ENCODE measurements at places on chromosomes 7 and 10.

- DNase-seq: no peak
These were observed 1216.4 kb downstream of the CNTNAP2 start for GRCh38 chr7:147332988-147333387.

- no peak for DNase-seq
These were observed 3.8 kb downstream of the POLM start for GRCh38 chr7:44078521-44078920.

DNA sequence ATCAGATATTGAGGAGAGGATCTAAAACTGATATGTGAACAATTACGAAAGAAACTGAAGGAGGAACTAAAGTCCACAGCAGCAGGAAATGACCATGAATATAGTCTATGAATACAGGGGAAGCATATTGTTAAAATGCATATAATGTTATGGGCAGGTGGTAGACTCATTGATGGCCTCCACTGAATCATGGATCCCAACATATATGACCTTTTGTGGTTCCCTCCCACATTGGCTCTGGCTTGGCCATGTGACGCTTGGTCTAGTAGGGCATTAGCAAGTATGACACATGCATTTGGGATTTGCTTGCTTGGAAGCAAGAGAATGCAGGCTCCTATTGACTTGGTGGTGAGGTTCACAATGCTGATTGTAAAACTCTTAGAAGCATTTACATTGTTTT is 55.2 kb upstream of the RAB18 start:
- DNase-seq: no peak

DNA sequence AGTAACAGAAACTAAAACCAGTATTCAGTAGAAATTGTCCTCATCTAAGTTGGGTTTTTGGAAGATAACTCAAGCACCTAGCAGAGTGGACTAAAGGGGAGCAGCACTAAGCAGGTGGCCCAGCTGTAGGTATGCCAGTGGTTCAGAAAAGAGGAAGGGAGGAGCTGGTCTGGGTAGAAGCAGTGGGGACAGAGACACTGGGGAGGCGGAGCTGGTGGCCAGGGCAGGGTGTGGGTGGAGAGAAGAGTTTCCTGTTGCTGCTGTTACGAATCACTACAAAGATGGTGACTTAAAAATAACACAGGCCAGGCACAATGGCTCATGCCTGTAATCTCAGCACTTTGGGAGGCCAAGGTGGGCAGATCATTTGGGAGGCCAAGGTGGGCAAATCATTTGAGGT is 136.2 kb downstream of the WDR11 start:
- no peak for DNase-seq

DNA sequence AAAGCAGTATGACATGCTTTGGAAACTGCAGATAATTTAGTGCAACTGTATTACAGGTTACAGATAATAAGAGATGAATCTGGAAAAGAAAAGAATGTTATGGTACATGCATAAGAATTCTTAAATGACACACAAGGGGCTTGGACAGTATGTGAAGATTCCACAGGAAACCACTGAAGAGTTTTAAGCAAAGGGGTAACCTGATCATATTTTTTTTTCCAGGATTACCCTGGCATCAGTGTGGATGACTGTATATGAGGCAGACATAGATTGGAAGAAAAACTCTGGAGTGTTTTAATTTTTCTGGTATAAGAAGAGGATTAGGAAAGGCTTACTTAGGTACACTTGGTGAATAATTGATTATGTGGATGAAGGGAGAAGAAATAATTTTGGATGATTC is 8.1 kb downstream of the TFPI2 start:
- DNase-seq: no peak

DNA sequence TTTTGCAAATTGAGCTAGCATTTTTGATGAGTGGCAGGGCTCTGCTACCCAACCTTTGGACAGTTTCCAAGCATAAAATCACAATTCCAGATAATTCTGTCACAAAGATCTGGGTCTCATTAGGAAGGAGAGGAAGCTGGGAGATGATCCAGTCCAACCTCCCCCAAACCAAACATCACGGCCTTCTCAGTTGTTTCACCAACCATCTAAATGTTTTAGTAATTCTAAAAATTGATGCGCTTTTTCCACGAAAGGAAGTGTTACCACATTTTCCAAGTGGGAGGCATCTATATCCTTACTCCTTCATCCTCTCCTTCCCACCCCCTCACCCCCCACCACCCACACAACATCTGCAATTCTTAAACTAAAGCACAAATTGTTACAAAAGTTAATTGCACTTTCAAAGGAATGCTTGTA is 108.3 kb downstream of the EGFR start:
- no peak for DNase-seq

DNA sequence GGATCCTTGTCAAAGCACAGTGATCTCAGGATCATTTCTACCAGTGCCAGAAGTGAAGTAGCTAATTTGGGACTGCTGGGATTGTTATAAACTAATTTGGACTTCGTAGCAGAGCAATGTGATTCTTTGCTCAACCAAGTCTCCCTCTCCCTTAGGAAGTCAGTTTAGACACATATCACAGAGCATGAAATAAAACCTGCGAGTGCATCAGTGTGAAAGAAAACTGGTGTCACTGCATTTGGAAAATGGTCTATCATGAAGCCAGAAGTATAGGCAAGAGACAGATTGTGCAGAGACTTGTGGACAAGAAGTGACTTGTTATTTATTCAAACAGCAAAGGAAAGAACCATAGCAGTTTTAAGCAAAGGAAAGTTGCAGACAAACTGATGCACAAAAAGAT is 560.5 kb upstream of the NRG3 start:
- no peak for DNase-seq

- no peak for DNase-seq
These were observed 47.4 kb upstream of the SLC29A3 start for GRCh38 chr10:71271662-71272055.

GRCh38 chr10:33067917-33068316 is 109.9 kb upstream of the ITGB1 start:
- DNase-seq: no peak

DNA sequence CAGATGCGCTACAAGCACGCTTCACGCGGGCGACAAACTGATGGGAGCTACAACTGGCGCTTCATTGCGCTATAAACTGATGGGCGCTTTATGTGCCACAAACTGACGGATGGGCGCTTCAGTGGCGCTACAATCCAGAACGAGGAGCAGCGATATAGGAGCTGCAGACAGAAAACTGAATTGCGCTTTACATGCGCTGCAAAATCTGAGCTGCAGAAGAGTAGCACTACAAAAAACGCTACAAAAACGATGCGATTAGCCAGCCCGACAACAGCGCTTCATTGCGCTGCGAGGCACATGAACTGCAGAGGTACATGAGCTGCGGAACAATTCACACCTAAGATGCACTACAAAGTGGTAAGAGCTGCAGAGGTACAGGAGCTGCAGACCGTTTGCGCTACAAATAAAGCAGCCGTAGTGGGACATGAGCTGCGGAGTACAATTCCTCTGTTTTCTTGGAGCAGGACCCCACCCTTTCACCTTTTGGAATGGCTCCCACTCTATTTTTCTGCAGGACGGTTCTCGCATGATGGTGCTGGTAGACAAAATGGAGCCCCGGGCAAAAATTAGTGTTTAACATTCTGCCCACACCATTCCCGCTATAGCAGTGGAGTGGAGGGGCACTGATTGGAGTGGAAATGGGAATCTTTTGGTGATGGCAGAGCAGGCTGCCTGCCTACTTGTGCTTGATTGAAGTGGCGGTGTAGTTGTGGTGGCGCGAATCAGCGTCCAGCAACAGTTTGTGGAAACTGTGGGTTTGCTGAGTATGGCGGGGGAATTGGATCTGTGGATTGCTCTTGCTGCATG is 1.2 kb upstream of the SGCE start:
- no peak for DNase-seq

- DNase-seq: no peak
These were observed 116.0 kb upstream of the IMMP2L start for GRCh38 chr7:111678281-111678680.

DNA sequence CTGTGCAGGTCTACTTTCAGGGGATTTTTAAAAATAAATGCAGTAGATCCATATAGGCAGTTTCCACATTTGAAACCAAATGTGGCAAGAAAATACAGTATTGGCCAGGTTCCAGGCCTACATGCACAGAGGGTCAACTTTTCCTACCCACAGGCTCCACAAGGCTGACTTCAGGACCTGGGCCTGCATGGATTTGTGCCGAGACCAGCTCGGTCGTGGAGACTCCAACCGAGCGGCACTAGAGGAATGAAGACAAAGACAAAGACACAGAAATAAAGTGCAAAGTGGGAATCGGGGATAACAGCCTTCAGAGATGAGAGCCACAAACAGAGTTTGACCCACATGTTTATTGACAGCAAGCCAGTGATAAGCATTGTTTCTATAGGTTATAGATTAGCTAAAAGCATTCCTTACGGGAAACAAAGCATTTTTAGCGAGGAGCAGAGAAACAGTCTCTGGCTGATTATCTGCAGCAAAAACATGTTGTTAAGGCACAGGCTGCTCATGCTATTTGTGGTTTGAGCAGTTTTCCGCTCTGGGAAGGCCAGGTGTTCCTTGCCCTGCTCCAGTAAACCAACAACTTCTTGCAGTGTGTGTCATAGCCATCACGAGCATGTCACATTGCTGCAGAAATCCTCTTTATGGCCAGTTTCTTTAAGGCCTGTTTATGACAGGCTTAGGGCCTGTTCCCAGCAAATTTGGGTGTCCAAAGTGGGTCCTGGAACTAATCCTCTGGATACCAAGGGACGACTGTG is 52.6 kb downstream of the ZNF37A start:
- no peak for DNase-seq

Measured in GDM1 (cell line).